Spinal cord (tissue), 10 donors: ENCODE measurements at places on chromosomes 12 and 14. TPM values are rescaled to one million over a fixed set of nuclear protein-coding genes. Genes with fewer than 3 reads are reported as not detected.

KMT2D gene
- total RNA-seq: 27.2 TPM

SOAT2 gene
- total RNA-seq: not detected

GLT8D2 gene
- 49.0 TPM for total RNA-seq

CPNE6 gene
- total RNA-seq: 1.7 TPM

ARHGAP9 gene
- total RNA-seq: 4.8 TPM

PPP2R5C gene
- total RNA-seq: 136 TPM

SMCO2 gene
- 0.99 TPM for total RNA-seq

SLC7A8 gene
- 8.6 TPM for total RNA-seq

KRT85 gene
- total RNA-seq: not detected

IGF1 gene
- 22.9 TPM for total RNA-seq

DNA sequence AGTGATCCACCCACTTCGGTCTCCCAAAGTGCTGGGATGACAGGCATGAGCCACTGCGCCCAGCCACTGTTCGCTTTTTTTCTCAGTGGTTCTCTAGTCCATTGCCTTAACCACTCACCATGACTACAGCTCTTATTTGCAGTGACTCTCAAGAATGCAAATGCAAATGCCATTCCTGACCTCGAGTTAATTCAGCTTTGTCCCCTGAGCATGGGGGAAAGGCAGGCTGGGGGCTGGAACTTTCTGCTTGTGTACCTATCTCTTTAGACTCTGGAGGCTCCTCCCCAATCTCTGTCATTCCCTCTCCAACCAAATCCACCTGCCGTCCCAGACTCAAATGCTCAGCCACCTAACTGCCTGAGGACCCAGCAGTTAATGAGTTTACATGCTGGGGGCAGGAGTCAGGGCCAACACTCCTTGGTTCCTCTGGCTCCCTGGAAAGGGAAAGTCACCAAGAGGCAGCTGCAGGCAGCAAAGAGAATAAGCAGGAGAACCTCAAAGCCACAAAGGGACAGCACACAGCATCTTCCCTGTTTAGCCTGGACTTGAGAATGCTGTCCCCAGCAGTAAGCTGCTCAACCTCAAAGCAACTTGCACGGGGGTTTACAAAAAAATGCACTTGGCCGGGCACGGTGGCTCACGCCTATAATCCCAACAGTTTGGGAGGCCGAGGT, 5.3 kb upstream of the HNF1A start:
- peak; percentile 59 for DNase-seq

DNA sequence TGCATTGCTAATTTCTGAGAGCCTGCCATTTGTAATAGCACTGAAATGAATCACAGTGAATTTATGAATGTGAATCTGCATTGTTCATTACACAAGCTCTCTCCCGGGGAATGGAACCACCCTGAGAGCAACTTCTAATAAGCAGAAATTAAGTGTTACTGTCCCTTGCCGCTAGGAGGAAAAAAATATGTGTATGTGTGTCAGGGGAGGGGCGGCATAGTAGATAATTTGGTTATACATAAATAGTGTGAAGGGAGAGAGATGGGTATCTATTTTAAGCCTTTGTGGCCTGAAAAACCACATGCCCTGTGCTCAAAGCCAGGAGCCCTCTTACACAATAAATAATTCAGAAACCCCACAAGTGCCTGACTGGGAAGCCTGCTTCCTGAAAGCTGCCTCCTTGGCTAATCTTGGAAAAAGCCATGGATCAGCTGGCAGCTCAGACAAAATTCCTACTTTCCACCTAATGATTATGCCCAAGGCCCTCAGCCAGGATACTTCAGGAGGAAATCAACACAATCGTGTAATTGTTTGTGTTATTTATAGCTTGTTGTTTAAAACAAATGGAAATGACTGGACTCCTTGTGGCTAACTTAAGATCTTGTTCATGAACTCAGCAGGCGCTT, 366.2 kb upstream of the KITLG start:
- peak; percentile 80 for DNase-seq

DNA sequence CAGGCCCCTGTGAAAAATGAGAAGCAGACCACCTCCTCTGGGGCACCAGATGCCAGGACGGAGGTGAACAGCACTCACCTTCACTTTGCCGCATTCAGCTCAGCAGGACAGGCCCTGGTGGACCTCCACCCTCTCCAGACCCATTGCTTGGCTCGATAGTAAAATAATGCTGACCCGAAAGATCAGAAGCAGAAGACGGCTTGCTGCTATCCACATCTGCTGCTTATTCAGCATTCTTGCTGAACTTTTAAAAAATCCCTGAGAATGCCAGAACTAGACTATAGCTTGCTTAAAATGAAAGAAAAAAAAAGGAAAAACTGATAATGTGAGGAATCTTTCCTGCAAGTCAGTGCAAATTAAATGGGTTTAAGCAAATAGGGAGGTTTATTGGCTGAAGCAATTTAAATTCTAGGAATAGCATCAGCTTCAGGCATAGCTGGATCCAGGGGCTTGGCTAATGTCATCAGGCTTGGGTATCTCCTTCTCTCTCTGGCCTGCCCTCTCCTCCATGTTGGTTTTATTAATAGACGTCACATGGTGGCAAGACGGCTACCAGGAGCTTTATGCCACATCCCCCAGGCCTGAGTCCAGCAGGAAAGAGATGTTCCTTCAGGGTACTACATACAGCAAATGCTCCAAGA, 137.9 kb downstream of the SCARB1 start:
- no peak for DNase-seq

- DNase-seq: no peak
Observed at GRCh38 chr12:82793751-82794281, 107.1 kb downstream of the TMTC2 start.

DNA sequence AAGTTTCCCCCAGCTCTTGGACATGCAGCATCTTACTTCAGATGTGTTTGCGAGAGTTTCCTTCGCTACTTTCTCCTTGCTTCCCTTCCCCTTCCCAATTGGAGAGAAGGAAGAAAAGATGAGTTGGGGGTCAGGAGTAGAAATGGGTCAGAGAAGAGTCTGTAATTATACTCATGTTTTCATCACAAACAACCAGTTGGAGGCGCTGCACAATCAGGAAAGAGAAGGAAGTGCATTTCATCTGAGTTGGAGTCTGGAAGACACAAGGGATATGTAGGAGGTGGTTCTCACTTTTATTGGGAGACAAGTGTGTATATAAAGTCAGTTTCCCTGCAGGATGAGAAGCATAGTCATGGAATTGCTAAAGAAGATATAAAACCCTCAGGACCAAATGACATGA, 31.3 kb upstream of the VSX2 start:
- no peak for DNase-seq

GRCh38 chr12:50089730-50090129, 4.6 kb downstream of the SMARCD1 start:
- DNase-seq: no peak

DNA sequence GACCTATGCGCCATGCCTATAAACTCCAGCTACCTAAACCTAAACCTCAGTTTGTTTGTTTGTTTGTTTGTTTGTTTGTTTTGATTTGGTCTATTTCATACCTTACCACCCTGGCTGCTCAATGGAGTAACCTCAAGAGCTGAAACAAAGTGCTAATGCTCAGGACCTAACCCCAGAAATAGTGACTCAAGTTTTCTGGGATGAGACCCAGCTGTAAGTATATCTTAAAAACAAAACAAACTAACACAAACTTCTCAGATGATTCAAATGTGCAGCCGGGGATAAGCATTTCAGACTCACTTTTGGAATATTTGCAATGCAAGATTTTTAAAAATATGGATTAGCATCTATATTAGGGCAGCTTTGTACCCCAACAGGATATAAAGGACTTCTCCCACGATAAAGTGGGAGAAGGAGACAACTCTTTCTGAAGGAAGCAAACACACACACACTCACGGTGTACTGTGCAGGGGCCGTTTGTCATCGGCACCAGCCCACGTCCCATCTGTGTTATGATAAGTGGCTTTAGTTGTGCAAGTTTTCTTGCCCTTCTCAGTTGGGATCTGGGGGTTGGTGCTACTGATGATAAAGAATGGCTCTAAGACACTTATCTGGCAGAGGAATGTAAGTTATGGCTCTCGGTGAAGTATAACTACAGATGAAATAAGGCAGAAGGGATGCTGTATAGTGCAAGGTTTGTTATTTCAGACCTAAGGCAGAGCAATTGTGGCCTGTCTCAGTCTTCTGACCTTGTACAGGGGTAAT, 516.7 kb upstream of the TMEM132C start:
- DNase-seq: no peak

DNA sequence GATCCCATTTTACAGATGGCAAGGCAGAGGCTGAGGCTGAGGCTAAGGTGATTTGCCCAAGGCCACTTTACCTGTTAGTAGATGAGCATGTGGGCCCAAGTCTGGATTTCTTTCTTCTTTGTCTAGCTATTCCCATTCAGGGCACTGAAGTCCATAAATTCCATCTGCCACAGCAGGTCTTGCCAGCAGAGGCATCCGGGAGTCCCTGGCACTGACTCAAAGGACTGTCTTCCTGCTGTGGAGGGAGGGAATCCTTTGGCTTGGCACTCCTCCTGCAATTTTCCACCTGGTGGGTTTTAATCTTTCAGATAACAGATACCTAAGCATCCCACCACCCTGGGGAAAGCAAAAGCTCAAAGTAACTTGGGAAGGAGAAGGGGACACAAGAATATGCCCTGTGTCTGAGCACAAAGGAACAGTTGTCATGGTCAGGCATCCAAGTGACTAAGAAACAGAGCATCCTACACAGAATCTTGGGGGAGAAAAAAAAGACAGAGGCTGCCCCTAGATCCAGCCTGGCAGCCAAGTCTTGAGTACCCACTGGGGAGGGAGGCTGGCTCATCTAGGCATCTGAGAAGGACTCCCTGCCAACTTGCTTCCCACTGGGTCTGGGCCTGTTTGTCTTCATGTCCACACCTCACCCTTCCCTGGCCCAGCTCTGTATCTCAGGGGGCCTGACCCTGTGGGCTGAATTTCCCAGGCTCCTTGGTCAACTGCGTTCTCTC, 35.6 kb upstream of the CMKLR1 start:
- no peak for DNase-seq

GRCh38 chr12:25456474-25456873, 96.6 kb downstream of the LMNTD1 start:
- DNase-seq: no peak

GRCh38 chr12:124849382-124849781, 14.3 kb downstream of the SCARB1 start:
- no peak for DNase-seq

GRCh38 chr12:46472893-46473633, 100.5 kb upstream of the SLC38A2 start:
- no peak for DNase-seq

DNA sequence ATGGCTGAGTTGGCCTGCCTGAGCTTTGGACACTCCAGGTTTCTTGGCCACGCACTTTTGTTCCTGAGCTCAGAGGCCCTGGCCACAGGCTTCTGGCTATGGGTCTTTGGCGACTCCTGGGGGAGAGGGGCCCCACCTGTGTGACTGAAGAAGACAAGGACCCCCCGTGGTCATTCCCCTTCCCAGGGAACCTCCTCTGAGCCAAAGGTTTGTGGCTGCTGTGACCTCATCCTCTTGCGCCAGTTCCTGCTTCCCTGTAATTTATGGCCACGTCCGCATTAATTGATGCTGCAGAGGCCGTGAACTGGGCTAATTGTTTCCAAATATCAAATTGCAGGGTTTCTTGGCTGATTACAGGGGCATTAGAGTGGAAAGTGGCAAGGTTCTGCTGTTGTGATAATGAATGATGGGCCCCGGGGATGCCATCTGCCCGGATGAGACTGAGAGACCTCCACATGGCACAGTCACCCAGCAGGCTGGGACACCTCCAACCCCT, 27.6 kb upstream of the NOS1 start:
- DNase-seq: no peak

DNA sequence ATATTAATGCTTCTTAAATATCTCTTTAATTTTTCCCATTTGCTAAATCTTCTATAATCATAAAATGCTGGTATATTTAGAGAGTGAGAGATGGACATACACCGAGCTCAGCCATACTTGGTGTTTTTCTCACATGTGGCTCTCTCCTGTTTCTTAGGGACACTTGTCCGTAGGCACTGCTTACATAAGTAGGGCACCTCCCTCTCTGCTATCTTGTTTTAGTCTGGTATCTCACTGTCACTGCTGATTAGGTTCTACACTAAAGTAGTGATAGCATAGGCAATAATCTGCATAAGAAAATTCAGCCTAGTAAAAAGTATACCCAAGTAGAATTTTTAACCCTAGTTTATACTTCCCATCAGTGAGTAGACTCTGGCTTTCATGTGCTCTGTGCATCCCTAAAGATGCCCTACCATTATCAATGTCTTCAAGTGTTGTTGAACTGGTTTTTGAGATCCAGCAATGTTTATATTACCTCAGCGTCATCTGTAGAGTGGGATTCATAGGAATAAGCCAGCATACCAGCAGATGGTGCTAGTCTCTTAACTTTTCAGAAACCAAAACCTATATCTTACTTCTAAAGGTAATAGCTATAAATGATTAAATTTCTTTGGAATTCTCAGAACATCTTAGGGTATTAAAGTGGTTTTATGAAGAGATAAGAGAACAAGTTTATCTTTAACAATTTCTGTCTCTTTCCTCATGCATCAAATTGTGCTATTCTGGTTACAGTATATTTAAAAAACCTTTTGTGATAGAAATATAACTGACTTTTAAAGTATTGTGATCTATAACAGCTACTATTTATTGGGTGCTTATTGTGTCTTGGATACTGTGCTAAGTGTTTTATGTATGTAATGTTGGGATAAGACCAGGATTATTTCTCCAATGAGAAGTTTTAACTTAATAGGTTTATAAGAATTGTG, 32.9 kb downstream of the ARID2 start:
- DNase-seq: peak; percentile 61

GRCh38 chr14:72740504-72740961, 153.4 kb downstream of the DPF3 start:
- DNase-seq: no peak

- DNase-seq: no peak
Observed at GRCh38 chr12:9756706-9757105, 4.0 kb downstream of the CD69 start.

- DNase-seq: no peak
Observed at GRCh38 chr14:97538749-97539410, 741.7 kb downstream of the VRK1 start.
